ENCODE measurements at places on chromosomes 3 and 15. TPM values are rescaled to one million over a fixed set of nuclear protein-coding genes. Genes with fewer than 3 reads are reported as not detected.

STRIT1 gene
- total RNA-seq, result not detected

GLCE gene
- total RNA-seq, result 5.1 TPM

- no peaks in the 10 kb centered on the region for H3K4me1 ChIP-seq
- H3K36me3 ChIP-seq, result no peaks in the 10 kb centered on the region
- H3K27ac ChIP-seq, result no peak overlapping the region
Measured at GRCh38 chr3:99475229-99475628, 163.2 kb upstream of the COL8A1 start.

DNA sequence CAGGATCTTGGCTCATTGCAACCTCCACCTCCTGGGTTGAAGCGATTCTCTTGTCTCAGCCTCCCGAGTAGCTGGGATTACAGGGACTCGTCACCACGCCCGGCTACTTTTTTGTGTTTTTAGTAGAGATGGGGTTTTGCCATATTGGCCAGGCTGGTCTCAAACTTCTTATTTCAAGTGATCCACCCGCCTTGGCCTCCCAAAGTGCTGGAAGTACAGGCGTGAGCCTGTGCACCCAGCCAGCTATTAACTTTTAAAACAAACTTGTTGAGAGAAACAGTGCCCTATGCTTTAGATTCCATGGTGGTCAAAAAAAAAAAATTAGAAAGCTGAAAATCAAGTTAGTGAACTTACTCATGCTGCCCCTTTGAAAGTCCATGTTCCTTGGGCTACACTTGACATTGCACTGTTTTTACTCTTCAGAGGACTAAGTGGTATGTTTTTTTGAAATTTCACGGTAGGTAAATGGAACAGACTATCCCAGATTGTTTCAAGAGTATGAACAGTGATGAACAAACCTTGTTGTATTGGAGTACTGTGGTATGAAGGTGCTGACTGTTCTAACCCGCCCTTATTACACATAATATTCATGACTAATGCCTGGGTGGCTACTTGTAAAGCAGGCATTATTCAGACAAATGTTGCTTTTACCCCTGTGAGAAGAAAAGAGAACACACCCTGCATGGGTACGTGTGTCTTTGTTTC lies 206.9 kb downstream of the KLHL25 start:
- peaks cover 18% of the 10 kb centered on the region for H3K4me1 ChIP-seq
- no peak for DNase-seq
- no peak overlapping the region for H3K4me3 ChIP-seq
- H3K27me3 ChIP-seq, result no peaks in the 10 kb centered on the region

- no peaks in the 10 kb centered on the region for H3K36me3 ChIP-seq
- H3K4me1 ChIP-seq, result no peaks in the 10 kb centered on the region
- no peak overlapping the region for H3K4me3 ChIP-seq
- no peak overlapping the region for H3K27ac ChIP-seq
- no peak for DNase-seq
Measured at GRCh38 chr3:36248374-36248773, 131.9 kb upstream of the STAC start.

DNA sequence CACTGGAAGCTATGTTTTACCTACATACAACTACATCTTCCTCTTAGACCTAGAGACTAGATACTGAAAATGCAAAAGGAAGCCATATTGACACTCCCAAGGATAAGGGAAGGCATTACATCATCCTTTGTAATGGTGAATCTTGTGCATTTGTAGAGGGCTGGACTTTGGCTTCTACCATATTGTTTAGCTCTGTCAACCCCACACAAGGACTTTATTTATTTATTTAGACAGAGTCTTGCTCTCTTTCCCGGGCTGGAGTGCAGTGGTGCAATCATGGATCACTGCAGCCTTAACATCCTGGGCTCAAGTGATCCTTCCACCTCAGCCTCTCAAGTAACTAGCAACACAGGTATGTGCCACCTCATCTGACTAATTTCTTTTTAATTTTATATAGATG lies 331.5 kb upstream of the TPRG1 start:
- no peaks in the 10 kb centered on the region for H3K27me3 ChIP-seq
- H3K4me1 ChIP-seq, result no peaks in the 10 kb centered on the region
- no peak for DNase-seq
- H3K36me3 ChIP-seq, result no peaks in the 10 kb centered on the region
- no peak overlapping the region for H3K27ac ChIP-seq

DNA sequence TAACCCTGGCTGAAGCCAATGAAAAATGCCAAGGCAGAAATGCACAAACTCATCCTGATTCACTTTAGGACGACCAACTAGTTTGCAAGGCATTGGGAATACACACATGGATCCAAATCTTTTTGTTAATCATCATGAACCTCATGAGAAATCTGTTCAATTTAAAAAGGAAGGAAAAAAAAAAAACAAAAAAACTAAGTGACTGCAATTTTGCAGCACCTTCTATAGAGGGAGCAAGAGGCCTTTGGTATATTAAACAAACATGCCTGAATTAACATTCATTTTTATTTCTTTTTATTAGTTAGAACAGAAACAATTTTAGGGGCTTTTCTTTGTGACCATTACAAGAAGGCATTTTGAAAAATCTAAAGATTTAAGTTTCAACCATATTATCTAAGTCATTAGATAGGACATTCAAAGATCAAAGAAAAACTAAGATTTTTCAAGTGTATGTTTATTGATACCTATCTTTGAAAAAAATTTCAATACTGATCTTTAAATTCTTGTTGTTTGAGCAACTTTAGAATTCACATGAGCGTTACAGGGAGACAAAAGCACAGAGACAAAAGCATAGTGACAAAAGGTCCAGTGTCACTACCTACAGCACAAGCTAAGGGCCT lies 182.4 kb downstream of the CBLB start:
- peak overlapping the region; percentile 25 for H3K27ac ChIP-seq
- H3K4me3 ChIP-seq, result no peak overlapping the region
- DNase-seq, result no peak
- peaks cover 25% of the 10 kb centered on the region for H3K36me3 ChIP-seq
- no peaks in the 10 kb centered on the region for H3K27me3 ChIP-seq
- peaks cover 4% of the 10 kb centered on the region for H3K4me1 ChIP-seq
